Urinary bladder (tissue), 4 donors: ENCODE measurements at places on chromosomes 2 and 18. TPM values are rescaled to one million over a fixed set of nuclear protein-coding genes. Genes with fewer than 3 reads are reported as not detected.

The STK25 gene
- total RNA-seq: 102 TPM

DNA sequence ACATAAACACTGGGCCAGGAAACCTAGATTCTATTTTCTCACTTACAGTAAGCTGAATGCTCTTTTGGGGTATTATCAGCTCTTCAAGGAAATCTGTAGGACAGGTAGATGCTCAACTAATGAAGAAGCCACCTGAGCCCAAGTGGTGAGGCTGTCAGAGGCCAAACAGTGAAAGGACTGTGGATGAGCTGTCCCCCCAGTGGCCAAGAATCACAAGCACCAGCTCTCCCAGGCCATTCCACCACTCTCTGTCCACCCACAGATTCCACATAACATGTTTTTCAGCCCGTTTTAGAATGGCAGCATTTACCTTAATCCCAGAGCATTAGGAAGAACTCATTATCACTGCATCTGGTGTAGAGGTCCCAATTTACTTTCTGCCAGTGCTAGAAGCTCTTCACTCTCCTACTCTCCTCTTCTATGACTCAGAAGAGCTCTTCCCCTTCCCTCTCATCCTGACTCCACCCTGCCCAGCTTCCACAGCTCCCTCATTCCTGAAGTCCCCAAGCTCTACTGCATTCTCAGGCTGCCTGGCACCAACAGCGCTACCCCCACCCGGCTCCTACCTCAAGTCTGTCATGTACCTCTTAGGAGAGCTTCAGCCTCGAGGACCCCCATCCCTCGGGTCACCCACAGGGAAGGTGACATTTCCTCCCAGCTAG lies 43.8 kb upstream of the GORASP2 start:
- no peak for DNase-seq

GRCh38 chr2:190335225-190335559 lies 8.2 kb upstream of the INPP1 start:
- no peak for DNase-seq

DNA sequence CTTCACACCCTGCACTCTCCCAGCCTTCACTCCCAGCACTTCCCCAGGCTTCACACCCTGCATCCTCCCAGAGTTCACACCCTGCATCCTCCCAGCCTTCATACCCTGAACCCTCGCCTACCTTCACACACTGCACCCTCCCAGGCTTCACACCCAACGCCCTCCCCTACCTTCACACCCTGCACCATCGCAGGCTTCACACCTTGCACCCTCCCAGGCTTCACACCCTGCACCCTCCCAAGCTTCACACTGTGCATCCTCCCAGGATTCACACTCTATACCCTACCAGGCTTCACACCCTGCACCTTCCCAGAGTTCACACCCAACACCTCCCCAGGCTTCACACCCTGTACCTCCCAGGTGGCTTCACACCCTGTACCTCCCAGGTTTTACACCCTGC lies 448.7 kb upstream of the MYT1L start:
- no peak for DNase-seq

DNA sequence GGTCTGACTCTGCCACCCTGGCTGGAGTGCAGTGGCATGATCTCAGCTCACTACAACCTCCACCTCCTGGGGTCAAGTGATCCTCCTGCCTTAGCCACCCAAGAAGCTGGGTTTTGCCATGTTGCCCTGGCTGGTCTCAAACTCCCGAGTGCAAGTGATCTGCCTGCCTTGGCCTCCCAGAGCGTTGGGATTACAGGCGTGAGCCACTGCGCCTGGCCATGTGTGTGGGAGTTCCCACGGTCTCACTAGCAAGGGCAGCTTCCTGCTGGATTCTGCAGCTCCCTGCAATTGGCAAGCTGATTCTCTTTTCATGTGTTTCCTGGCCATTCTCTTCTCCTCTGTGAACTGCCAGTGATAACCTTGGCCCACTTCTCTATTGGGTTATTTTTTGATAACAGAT lies 84.0 kb downstream of the USP40 start:
- no peak for DNase-seq

DNA sequence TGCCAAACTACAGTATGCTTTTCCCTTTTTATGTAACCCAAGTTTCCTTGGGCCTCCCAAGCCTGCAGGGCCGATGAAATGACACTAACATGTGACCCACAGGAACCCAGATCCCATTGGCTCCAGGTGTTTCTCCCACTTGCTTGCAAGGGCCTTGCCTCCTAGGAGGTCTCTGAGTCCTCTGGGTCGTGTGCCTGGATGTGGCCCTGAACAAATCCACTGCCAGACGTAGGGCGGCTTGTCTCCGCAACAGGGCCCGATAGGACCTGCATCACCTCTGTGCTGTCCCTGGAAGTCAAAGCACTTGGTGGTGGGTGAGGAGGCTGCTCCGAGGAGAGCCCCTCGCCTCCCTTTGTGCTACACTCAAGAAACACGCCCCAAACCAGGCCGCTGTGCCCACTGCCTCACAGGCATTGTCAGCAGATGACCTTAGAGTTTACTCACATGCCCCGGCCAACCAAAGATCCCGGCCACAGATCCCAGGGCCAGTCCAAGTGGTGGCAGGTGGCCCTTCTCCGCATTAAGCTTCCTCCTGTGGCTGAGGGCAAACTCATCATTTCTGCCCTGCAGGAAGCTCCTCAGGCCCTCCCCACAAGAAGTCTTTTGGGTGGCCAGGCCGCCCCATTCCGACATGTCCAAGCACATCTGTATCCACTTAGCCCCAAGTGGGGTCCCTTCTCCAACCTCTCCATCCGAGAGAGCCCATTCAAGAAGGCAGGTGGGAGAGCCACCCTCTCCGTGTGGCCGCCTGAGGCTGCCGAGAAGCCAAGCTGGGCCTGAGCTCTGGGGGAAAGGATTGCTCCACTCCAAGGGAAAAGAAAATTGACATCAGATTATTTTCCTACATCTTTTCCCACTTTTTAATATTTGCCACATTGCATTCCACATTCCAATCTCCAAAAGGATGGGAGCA lies 76.7 kb downstream of the GFPT1 start:
- DNase-seq: no peak

DNA sequence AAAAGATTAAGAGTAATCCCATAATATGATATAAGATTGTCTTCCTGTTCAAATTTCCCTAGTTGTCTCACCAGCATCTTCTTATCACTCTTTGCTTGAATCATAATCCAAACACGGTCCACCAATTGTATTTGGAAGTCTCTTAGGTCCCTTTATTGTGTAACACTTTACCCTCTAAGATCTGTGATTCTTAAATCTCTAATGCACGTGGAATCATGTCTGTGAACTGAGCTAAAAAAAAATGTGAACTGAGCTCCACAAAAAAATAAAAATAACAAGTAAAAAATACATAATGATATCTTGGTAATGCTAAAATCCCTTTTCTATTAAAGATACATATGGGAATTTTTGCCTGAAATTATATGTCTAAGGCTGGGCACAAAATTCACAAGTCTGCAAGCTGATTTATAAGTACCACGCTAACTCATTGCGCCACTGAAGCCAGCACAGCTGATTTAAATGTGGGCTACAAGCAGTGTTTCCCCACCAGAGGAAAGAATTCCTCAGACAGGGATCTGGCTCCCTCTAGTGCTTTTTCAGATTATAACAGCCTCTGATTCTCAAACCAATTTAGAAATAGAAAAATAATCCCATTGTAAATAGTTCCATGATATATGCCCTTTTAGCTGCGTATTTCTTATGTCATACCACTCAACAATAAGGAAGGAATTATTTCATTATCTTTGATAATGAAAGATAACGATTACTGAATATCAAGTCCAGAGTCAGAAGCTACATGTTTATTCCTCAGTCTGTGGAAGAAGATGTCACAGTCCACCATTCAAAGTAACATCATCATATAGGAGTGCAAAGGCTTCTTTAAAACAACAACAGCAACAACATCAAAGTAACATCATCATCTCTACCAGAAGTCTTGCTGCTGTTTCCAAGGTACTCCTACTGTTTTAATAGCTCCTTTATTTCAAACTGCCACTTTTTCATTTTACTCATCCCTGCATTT lies 22.9 kb downstream of the RBM43 start:
- peak; percentile 64 for DNase-seq

GRCh38 chr2:30230497-30231211 lies 680 bp upstream of the LBH start:
- DNase-seq: peak; percentile 37
